ENCODE measurements at places on chromosomes 3 and 15. TPM values are rescaled to one million over a fixed set of nuclear protein-coding genes. Genes with fewer than 3 reads are reported as not detected.

Gene CPLX3
- 0.07 TPM for total RNA-seq

Gene RNF111
- 25.7 TPM for total RNA-seq

Gene CYP1A1
- total RNA-seq, result 1.7 TPM

Gene BSN
- total RNA-seq, result 0.15 TPM

Gene SLC12A1
- not detected for total RNA-seq

Gene FBXO40
- total RNA-seq, result not detected

Gene HRH1
- 9.8 TPM for total RNA-seq

Gene HIGD2B
- total RNA-seq, result not detected

Gene COX17
- total RNA-seq, result 134 TPM

Gene SETD5
- 49.1 TPM for total RNA-seq

Data from A549 treated with GW870086 at 1 μM for 4 hours (cell line).